Suppressor macrophage treated with lipopolysaccharide for 4 hours (primary cell): ENCODE measurements at places on chromosomes 7 and 10.

DNA sequence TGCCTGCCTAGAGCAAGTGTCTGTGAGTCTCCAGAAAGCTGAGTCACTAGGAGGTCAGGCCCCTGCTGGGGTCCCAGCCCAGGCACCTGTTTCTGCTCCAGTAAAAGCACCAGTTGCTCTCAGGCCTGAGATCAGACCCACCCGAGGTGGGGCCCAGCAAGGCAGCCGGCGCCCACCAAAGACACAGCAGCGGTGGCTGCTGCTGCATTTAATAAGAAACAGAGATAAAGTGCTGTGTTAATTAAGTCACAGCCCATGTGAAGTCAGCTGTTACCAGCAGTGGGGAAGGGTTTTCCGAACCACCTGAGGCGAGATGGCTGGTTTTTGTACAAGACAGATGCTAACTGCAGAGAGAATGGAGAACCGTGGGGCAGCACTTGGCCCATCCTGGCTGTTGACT lies 12.1 kb upstream of the LRRC18 start:
- DNase-seq = no peak

DNA sequence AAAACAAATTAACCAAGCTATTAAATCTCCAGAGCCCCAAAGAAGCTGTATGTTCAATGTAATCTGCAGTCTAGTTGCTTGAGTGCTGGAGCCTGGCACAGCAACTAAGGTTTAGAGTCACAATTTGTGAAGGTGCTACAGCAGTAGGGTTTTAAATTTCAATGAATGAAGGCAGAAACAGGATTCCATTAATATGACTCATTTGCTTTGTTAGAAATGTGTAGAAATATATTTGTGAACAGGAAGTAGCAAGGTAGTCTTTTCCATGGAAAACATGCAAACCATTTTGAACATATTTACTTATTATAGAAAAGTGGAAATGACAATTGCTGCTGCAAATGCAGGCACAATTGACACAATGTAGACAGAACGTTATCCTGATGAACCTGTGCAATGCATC lies 149.0 kb upstream of the STEAP4 start:
- DNase-seq = no peak

GRCh38 chr7:774161-775109 lies 47.4 kb upstream of the PRKAR1B start:
- DNase-seq = peak; percentile 53

- DNase-seq = no peak
Measured at GRCh38 chr10:8295311-8295710, 240.8 kb downstream of the GATA3 start.

- DNase-seq = no peak
Measured at GRCh38 chr10:71303569-71303907, 15.5 kb upstream of the SLC29A3 start.

DNA sequence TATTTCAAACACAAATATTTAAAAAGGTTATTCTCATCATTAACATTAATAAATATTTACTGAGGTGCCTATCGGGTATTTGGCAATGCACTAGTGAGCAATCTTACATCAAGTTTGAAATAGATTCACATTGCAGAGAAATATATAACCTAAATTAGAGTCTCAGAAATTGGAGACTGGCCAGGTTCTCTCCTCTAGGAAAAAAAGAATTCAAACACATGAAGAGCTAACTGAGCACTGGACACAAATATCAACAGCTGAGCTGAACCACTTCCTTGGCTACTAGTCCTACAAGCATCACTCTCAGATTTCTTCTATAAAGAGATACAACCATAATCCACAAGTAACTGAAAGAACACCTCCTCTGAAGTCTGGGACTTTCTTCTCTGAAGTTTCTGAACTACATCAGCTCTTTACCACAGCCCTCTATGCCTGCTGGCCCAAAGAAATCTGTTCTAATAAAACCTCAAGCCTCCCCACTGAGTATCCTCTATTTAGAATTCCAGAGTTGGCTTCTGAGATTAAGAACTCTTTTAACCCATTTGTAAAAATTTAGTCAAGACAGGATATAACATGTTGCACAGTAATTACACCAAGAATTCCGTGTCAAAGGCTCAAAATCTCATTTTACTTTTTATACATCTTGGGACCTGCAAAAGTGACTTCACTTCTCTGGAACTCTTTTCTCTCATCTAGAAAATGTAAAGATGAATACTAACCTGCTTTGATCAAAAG lies 45.2 kb downstream of the MTERF1 start:
- no peak for DNase-seq

DNA sequence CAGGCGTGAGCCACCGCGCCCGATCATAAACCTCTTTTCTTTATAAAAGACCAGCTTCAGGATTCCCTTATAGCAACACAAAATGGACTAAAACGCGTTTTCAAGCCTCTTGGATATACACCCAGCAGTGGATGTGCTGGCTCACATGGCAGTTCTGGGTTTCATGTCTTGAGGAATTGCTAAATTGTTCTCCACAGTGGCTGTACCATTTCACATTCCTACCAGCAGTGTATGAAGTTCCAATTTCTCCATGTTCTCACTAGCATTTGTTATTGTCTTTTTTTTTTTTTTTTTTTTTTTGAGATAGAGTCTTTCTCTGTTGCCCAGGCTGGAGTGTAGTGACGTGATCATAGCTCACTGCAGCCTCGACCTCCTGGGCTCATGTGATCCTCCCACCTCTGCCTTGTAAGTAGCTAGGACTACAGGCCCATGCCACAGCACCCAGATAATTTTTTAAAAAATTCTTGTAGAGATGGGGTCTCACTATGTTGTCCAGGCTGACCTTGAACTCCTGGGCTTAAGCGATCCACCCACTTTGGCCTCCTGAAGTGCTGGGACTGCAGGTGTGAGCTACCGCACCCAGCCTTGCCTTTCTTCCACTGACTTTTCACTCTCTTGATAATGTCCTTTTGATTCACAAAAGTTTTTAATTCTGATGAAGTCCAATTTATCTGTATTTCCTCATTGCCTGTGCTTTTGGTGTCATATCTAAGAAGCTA lies 17.4 kb downstream of the TECPR1 start:
- no peak for DNase-seq

GRCh38 chr7:151018421-151019129 lies 5.7 kb downstream of the ATG9B start:
- DNase-seq = peak; percentile 15

DNA sequence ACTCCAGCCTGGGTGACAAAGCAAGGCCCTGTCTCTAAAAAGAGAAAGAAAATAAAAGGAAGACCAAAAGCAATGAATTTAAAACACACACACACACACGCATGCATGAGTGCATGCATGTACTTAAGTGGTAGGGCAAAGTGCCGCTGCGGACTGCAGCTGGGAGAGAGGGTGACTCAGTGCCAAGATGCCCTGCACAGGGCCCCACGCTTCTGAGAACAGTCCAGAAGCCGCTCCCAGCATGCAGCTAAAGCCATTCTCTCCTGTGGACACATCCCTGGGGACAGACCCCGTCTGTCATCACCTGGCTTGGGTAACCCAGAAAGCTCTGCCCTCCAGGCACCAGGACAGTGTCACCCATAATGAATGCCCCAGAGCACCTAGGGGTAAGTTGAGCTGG lies 61.0 kb upstream of the MYL10 start:
- no peak for DNase-seq

DNA sequence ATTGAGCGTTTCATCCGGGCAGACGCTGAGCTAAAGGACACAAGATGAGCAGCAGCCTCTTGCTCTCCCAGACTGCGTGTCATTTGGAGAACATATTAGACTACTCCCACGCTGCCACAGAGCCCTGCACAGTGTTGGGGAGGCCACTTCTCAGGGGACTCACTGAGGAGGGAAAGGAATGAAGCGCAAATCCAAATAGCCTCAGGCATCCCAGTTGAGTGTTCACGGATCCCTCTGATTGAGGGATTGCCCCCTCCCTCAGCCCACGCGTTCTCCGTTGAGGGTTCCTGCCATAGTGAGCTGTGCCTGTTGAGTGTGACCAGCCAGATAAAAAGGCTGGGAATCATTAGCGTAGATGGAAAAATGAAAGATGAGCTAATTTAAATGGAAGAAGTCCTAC lies 563.4 kb downstream of the ACTR3B start:
- DNase-seq = no peak

GRCh38 chr7:25583621-25584020 lies 355.3 kb upstream of the NPVF start:
- peak; percentile 9 for DNase-seq

DNA sequence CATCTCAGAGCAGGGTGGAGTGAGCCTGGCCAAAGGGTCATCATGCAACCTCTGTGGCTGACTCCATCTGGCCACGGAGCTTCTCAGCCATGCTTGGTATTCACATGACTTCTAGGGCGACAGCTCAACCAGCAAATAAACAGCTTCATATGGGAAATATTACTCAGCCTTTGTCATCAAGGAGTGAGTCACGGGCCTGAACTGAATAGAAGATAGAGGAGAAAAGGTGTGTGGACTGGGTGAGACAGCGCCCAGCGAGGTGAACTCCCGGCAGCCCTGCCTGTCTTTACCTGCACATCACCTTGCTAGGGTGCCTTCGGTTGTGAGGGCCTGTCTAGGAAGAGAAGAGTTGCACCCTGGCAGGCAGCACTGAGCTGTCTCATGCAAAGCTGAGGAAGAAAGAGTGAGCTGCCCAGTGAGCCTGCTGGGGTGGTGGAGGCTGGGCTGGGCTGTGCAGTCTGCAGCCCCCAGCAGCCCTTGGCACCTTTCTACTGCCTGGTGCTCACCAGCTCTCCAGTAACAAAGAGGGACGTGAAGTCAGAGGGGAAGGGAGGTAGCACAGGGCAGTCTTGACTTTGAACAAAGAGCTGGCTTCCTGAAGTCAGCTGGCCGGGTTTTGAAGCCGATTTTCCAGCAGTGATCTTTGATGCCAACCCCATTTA lies 114.2 kb downstream of the EGFR start:
- DNase-seq = no peak

DNA sequence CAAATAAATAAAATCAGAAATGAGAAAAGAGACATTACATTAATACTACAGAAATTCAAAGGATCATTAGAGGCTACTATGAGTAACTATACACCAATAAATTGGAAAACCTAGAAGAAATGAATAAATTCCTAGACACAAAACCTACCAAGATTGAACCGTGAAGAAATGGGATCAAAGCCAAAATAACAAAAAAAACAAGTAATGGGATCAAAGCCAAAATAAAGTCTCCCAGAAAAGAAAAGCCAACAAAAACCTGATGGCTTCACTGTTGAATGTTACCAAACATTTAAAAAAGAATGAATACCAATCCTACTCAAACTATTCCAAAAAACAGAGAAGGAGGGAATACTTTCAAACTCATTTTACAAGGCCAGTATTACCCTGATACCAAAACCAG lies 20.0 kb downstream of the GSDME start:
- no peak for DNase-seq

DNA sequence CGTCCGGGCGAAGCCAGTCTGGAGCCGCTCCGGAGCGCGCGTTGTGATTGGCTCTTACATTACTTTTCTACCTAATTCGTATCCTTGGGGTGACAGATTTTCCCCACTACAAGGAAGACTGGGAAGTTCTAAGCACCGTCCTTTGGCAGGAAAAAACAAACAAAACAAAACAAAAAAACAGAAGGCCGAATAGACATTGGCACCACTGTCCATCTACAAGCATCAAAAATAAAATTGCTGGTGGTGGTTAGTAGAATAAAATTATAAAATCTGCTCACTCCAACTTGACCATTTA lies 651 bp upstream of the SKAP2 start:
- DNase-seq = no peak

DNA sequence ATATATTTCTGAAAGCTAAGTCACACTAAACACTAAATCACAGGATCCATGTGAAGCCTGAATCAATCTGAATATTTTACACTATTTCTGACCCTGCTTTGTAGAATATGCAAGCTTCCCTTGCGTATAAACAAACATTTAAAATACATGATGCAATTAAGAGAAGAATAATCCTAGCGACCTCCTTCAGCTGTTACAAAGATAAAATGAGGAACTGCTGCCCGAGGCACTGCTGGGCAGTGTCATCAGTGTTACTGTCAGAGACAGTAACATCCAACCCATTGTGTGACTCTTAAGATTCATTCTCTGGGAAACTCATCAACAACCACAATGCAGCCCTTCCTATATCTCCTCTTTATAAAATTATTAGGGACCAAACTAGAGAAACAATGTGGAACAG lies 61.6 kb downstream of the COBL start:
- peak; percentile 1 for DNase-seq

GRCh38 chr10:819326-819725 lies 112.2 kb downstream of the LARP4B start:
- no peak for DNase-seq

DNA sequence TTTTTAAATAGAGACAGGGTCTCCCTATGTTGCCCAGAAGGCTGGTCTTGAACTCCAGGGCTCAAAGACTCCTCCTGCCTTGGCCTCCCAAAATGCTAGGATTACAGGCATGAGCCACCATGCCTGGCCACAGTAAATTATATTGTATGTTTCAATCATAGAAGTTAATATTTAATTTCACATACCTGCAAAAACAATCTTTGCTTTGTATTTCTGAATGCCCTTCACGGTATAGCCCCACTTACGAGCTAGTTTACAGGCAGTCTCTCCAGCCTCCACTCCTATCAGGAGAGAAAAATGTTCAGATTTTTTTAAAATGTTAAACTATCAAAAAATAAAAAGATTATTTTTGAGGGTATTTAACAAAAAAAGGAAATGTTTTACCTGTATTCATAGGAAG lies 10.4 kb downstream of the OAT start:
- DNase-seq = no peak

DNA sequence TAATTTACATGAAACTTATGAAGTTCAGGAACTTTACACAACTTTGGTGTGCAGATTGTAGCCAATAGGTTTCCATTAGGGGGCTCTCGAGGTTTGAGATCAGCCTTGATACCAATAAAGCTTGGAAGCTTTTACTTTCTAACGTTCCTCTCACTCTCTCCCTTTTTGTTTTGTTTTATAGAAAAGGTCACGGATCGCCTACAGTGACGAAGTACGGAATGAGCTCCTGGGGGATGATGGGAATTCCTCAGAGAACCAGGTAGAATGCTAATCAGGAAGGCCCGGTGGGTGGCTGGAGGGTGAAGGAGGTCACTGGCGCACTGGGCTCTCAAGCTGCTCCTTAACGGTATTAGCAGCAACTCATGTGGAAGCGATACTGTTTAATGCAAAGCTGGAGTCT lies 79.9 kb downstream of the VTI1A start:
- DNase-seq = no peak

DNA sequence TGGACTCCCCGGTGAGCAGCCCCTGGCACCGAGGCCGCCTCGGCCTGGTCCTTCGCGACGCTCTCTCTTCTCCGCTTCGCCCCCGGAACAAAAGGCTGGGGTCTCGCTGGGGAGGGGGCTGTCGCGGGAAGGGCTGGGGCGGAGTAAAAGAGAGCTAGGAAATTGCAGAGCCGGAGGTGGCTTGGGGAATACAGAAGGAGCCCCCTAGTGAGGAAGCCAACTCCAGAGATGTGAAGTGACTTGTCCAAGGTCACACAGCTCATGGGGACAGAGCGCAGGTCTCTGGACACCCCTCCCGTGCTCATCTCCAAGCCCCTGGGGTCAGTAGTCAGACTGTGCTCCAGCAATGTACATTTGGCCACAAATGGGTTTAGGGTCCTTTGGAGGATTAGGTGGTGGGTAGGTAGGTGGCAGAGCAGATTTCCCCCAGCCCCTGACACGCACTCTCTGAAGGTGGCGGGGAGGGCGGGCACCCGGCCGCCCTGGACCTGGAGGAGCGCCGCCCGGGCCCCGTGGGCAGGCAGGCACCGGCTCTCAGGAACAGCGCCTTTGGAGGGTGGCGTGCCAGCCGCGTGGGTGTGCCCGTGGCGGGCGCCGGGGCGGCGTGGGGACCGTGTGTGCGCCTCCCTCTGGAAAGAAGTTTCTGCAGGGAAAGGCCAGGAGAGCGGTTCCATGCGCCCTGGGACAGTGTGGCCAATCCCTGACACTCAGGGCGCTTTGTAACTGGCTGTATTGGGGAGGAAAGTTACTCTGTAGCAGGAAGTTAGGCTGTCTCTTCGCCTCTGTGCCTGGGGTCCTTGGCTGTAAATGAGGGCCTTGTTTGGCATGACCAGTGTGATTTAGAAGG lies 910 bp downstream of the WIPF3 start:
- peak; percentile 9 for DNase-seq
